ENCODE measurements at places on chromosomes 12 and 14.

- DNase-seq, result no peak
Measured at GRCh38 chr14:75806352-75806832, 145.3 kb downstream of the TTLL5 start.

DNA sequence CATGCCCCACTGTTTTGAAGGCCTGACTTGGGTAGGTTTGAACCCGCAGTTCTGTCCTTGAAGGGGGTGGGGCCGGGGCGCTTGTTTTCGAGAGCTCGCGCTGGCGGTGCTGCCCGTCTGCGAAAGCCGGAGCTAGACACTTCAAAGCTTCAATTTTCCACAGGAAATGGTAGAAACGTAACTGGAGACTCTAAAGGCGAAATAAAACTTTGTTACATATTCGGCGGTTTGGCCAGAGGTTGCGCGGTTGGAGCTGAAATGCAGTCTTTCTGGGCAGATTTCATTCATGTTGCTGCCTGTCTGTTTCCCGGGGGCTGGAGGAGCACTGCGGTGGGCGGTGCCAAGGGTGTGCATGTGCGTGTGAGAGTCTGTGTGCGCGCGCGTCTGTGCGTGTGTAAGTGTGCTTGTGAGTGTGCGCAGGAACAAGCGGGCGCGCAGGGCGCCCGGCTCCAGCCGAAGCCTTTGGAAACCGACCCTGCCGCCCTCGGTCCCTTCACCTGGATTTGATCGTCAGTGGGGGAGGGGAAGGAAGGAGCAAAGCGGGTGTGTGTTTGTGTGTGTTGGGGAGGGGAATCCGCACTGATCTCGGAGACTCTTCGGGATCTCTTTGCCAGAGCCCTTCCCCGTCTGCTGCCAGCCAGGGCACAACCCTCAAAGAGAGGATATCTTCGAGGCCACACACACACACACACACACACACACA lies 227.7 kb upstream of the CRY1 start:
- DNase-seq, result peak; percentile 56

DNA sequence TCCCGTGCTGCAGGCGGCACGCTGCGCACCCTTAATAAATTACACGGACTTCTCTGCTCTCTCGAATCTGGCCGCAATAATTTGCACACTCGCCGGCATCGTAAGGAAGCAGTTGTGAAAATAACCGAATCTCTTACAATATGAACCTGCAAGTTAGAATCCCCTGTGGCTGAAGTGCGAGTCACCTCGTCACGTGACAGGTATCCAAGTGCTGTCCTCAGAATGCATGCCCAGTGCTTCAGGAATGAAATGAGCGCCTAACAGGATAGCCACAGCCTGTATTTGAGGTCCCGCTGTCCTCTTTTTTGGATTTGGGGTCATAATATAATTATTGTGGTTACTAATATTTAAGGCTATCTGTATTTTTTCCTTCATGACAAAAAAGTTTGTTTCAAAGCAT lies 82.0 kb downstream of the VWF start:
- no peak for DNase-seq

DNA sequence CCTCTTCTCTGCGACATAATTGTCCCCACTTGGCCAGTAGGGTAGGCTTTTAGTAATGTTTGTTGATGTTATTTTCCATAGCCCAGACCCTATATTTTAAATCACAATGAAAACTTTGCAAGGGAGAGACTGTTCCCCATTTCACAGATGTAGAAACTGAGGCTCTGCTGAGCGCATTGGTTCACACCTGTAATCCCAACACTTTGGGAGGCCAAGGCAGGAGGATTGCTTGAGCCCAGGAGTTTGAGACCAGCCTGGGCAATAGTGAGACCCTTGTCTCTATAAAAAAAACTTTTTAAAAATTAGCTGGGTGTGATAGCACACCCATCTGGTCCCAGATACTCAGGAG lies 114.8 kb downstream of the DIP2B start:
- DNase-seq, result no peak

DNA sequence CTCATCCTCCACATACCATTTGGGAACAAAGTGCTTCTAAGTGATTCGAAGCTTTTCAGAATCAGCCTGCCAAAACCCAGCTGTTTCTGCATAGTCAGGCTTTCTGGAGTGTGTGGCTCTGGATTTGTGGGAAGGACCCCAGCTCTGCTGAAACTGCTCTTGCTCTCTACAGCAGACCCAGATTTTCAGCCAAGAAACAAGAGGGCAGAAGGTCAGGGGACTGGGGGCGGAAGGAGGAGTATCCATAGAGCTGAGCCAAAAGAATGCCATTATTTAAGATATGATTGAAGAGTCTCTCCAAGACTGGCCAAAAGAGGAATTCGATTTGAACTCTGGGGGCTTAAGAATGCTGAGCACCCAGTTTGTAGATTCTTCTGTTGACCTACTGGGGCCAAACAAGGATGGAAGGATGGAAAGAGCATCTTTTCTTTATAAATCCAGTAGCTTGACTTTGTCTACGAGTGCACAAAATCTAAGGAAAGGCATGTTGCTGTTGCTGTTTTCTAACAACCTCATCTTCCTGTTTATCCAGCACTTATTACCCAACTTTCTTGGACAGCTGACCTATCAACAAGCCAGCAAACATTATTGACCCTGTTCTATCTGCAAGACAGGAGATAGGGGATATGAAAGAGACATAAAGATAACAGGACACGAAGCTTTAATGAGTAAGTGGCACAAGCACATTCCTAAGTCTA lies 29.2 kb downstream of the FBLN5 start:
- DNase-seq, result no peak

DNA sequence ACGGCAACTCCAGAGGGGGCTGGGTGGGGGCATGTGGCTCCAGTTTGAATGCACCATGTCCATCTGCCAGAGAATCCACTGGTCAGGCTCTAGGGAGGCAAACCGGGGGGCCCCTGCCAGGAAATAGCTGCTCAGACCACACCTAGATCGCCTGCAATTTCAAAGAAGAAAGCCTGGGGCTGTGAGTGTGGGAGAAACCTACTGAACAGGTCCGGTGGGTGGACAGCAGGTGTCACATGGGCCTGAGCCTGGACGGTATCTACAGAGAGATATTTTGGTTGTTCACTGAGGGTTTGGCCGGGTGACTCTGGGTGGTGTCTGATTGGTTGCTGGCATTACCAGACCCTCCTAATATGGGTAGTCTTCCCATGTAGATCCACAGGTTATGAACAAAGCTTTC lies 32.0 kb downstream of the DAO start:
- DNase-seq, result no peak

GRCh38 chr12:130832561-130833209 lies 6.4 kb downstream of the STX2 start:
- DNase-seq, result no peak

DNA sequence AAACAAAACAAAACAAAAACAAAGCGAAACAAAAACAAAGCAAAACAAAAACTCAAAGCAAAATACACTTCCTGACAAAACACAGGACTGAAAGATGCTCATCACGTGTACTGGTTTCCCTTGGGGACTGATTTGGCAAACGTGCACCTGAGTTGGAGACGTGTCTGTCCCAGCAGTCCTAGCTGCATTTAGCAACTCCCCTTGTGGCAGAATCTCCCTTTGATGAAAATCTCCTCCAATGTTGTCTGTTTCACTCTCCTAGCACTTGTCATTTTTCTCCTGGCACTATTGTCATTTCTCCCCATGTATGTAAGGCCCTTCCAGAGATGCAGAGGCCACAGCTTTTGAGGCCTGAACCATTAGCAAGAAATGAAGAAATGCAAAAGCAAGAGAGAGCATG lies 6.8 kb upstream of the SLC24A4 start:
- DNase-seq, result no peak

DNA sequence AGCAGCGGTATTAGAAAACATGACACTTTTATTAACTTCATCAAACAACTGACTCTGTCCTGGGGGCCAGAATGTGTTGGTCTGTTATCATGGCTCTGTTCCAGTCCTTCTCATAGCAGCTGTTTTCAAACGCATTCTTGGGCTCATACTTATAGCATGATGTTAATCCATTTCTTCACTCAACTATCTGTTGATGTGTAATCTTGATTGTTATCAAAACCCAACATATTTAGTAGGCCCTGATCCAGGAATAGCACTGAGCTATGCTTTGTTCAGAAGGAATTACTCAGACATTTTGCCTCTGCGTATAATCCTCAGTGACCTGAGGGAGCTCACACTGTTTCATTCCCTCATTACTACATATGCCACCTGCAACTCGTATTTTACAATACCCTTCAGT lies 315.9 kb downstream of the BMP4 start:
- no peak for DNase-seq

GRCh38 chr14:87461704-87462103 lies 531.3 kb downstream of the GALC start:
- no peak for DNase-seq

GRCh38 chr14:80634106-80634758 lies 307.3 kb downstream of the CEP128 start:
- no peak for DNase-seq
